ENCODE measurements at places on chromosomes 3 and 15.

DNA sequence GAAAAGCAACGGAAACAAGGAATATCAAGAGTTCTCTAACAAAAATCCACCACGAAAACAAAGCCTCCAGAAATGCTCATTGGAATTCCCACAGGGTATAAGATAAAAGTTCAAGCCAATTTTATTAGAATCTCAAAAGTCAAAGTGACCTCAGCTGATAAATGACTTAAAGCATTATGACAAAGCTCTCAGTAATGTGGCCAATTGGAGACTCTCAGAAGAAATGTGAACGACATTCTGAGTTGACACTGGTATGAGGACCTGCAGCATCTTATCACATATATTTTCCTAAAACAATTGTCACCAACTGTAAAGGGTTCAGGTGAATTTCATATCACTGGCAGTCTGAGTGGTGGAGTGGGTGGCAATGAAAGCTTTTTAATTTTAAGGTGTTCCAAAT, 199.1 kb downstream of the FOXP1 start:
- DNase-seq, result no peak

DNA sequence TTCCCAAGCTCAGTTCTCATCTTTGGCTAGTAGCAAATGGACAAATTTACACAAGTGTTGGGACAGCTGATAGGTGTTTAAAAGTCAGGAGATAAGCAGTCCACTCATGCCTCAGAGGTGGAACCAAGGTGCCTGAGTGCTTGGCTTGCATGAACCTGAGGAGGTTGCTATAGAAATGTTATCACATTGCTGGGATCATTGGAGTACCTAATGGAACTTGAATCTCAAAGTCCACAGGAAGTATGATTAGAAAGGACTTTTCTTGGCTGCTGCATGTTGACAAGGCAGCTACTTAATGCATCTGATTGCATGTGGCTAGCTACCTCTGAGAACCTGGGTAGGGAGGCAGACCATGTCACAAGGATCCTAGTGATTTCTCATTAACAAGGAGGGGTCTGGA, 39.5 kb upstream of the C3orf80 start:
- DNase-seq, result no peak

DNA sequence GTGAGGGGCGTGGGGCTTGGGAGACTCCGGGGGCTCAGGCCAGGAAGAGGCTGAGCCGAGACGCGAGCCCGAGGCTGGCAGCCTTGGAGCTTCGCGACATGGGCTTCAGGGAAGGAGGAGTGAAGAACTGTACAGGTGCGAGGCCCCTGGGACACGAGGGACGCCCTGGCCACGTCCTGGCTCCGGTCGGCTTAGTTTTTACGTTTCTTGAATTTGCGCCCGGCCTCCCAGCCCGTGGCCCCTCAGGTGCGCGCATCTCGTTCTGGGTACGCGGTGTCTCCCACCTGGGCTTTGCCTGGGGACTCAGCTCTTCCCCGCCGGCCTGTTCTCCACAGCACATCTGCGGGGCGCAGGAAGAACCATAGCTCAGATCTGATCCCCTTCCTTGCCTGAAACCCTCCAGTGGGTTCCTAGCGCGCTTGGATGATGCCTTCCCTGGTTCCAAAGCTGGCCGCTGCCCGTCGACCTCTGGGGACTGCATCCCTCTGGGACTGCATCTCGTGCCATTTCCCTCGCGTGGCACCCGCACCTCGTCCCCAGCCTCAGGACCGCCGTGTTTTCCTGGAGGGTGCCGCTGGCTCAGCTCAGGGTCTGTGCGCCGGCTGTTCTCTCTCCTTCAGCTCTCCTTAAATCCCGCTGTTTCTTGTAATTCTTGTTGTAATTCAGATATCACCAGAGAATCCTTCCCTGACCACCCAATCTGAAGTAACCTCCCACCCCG, 614 bp downstream of the CHCHD6 start:
- DNase-seq, result no peak

DNA sequence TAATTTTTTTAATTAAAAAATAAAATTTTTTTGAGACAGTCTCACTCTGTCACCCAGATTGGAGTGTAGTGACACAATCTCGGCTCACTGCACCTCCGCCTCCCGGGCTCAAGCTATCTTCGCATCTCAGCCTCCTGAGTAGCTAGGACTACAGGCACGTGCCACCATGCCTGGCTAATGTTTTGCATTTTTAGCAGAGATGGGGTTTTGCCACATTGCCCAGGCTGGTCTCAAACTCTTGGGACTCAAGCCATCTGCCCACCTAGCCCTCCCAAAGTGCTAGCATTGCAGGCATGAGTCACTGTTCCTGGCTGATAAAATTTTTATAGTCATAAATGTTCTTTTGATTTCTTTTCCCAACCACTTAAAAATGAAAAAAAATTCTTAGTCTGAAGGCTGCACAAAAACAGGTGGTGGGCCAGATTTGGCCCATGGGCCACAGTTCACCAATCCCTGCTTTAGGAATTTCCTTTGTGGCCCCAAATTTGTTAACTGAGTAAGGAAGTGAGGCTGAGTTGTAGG, 9.2 kb downstream of the UBA5 start:
- DNase-seq, result no peak

GRCh38 chr15:85772668-85773067, 22.1 kb downstream of the KLHL25 start:
- no peak for DNase-seq

DNA sequence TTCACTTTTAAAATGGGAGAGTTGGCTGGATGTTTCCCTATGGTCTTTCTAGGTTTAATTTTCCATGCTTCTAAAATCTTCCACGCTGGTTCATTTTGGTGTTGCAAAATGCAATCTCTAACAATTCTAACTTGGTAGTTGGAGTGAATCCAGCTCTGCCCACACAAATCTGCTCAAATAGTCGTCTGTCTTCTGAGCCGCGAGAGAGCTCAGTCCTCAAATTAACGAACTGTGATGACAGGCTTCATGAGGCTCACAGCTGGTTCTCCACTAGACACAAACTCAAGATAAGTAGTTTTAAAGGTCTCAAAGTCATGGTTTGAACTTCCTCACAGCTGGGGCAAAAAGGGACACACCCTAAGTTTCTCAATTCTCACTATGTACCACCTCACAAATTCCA, 178.6 kb upstream of the LYSMD4 start:
- DNase-seq, result no peak

DNA sequence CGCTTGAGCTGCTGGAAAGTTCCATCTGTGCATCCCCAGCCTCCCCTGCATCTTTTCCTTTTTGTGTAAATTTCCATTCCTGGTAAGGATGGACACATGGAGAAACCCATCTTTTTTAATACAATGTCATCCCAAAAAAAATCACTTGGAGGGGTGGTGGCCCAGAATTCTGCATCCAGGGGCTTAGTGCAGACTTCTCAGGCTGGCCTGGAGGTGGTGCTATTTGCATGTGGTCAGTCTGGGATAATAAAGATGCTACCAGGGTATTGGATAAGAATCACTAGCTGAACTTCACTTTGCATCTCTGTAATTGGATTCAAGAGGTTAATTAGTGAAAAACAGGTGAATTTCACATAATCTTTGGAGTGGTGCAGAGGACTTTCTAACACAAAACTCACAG, 1.8 kb upstream of the ZSCAN2 start:
- no peak for DNase-seq

GRCh38 chr15:62880278-62880677, 162.3 kb upstream of the TPM1 start:
- no peak for DNase-seq

DNA sequence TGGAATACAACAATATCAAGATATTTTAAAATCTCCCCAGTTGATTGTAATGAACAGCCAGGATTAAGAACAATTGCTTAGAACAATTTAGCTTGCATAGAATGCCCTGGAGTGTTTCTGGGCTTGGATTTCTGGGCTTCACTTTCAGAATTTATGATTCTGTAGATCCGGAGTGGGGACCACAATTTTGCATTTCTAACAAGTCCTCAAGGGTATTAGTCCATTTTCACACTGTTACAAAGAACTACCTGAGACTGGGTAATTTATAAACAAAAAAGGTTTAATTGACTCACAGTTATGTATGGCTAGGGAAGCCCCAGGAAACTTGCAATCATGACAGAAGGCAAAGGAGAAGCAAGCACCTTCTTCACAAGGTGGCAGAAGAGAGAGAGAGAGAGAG, 54.3 kb upstream of the MYRIP start:
- DNase-seq, result no peak

DNA sequence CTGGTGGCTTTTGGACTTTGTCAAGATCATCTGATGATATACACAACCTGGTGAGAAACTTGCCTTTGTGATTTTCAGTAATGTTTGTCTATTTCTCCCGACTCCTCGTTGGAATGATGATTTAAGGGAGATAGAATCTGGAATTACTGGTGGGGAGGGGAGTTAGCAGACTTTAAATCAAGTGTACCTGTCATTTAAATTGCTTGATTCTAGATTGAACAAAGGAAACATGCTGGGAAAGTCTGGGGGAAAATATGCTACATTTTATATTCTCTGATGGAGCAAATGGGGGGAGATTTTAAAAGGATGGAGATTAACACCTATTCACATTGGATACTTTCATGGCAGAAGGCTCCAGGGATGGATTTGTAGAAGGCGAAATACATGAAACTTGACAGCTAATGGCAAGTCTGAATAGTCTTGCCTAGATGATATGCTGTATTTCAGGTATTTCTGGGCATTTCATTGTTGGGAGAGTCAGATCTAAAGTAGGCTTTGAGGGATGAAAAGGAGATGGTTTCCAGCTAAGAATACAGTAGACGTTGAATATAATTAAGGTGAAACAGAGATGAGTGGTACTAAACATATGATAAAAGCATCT, 189.1 kb upstream of the PDZRN3 start:
- no peak for DNase-seq

DNA sequence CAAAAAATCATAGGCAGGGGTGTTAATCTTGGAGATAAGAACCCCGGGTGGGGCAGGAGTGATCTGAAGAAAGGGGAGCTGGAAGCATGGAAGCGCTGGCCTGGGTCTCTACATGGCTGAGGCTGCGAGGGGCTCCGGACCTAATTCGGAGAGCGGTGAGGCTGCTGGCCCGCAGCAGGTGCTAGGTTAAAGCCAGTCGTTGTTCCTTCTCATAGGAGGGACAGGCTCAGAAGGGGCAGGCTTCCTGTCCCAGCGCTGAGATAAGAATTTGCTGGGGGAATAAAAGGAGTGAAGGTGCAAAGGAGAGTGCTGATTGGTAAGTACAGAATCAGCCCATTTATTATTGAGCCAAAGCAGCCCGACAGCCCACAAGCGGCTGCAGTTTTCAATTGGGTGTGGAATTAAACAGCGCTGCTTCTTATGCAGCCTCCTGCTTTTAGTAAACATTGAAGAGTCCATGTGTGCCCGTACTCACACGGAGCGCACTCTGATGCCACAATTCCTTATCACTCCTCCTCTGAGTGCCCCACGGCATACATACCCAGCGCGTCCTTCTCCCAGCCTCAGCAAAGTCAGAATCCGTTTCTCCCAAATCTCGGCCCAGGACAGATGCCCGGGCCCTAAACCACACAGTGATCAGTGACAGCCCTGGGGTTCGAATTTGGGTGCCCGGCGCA, 17.1 kb downstream of the CHST13 start:
- DNase-seq, result no peak

- DNase-seq, result no peak
These were observed 198.8 kb downstream of the DOCK3 start for GRCh38 chr3:50873376-50874157.

GRCh38 chr15:78265137-78265460, 737 bp downstream of the DNAJA4 start:
- no peak for DNase-seq

- DNase-seq, result peak; percentile 76
These were observed 852 bp upstream of the BHLHE40 start for GRCh38 chr3:4978204-4978965.

GRCh38 chr3:155386919-155387318, 93.4 kb upstream of the STRIT1 start:
- DNase-seq, result no peak

GRCh38 chr3:185896636-185897035, 41.2 kb downstream of the TRA2B start:
- DNase-seq, result no peak

GRCh38 chr3:142915636-142916035, 26.8 kb upstream of the PCOLCE2 start:
- no peak for DNase-seq

GRCh38 chr15:50888054-50888453, 20.4 kb upstream of the AP4E1 start:
- no peak for DNase-seq

- no peak for DNase-seq
These were observed 33.3 kb downstream of the ATG7 start for GRCh38 chr3:11305509-11305908.

- no peak for DNase-seq
These were observed 225.1 kb upstream of the NDN start for GRCh38 chr15:23912191-23912590.
